ENCODE measurements at places on chromosomes 1 and 21.

GRCh38 chr21:36852293-36852692, 114.2 kb downstream of the HLCS start:
- DNase-seq: no peak

DNA sequence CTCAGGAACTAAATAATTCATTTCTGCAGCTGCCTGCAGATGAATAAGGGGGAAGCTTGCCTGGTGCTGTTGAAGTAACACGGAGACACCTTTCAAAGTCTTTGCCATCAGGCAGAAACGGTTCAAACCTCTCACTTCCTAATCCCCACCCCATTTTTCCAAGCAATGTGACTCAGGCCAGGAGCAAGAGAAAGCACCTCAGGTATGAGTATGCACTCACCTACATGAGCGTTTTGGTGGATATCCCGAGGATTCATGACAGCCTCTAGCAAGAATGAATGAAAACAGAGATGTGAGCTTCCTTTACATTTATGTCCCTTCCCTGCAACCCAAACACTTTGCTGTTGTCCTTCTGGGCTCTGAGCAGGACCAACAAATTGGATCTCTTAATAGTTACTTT, 63.4 kb upstream of the LAX1 start:
- no peak for DNase-seq

DNA sequence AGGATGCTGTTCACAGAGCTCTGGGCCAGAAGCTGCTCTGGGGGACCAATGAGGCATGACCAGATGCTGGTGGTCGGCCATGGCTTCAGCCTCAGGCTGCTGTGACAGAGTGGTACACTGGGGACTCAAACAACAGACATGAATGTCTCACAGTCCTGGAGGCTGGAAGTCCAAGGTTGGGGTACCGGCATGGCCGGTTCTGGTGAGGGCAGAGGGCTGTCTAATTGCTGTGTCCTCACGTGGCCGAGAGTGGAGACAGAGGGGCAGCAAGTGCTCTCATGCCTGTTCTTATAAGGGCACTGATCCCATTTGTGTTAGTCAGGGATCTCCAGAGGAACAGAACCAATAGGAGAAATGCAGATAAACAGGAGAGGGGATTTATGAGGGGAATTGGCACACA, 253.5 kb upstream of the C1orf174 start:
- DNase-seq: no peak

- DNase-seq: no peak
These were observed 685.0 kb downstream of the ADGRL2 start for GRCh38 chr1:82485591-82486369.

DNA sequence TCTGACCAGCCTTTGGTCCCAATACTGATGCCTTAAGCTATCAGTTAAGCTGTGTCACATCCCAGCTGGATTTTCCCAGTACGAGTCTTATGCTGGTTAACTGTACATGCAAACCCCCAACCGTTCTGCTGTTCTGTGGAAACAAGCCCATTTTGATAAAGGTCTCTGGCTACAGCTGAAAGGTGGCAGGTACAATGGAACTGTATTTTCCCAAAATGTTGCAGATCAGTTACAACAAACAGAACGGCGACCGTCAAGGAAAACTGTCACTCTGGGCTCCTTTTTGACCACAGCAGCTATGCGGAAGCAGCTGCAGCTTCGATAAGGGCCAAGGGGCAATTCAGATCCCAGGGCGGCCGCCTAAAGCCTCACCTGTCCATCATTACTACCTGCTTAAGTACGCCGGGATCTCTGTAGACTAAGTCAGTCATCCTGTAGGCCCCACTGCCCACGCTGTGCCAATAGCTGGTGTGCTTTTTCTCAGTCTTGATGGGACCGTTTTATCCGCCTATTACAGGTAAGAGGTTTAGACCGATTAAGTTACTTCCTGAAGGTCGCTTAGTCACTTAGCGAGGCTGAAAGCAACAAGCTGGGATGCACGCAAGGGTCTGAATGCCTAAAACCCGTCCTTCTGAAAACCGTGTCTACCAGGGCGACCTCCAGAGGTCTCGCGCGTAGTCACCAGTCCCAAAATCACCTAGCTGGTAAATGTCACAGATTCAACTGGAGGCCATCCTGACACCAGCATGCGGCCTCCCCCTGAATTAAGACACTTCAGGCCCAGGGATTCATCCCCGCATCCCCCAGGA, 11.1 kb upstream of the RAB42 start:
- peak; percentile 37 for DNase-seq

DNA sequence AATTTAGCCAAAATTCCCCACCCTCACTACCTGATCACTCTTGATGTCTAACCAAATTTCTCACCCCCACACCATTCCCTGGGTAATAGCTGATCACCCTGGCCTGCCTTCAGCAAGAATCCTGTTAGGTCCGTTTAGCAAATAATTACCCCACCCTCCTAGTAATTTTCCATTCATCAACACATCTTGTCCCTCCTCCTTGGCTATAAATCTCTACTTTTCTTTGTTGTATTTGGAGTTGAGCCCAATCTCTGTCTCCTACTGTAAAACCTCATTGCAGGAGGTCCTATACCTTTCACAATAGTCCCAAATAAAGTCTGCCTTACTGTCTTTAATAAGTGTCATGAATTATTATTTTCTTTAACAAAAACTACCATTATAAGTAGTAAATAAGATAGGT, 6.9 kb upstream of the PRKAA2 start:
- DNase-seq: no peak
